Fibroblast of skin of abdomen (primary cell): ENCODE measurements at places on chromosomes 2 and 18.

DNA sequence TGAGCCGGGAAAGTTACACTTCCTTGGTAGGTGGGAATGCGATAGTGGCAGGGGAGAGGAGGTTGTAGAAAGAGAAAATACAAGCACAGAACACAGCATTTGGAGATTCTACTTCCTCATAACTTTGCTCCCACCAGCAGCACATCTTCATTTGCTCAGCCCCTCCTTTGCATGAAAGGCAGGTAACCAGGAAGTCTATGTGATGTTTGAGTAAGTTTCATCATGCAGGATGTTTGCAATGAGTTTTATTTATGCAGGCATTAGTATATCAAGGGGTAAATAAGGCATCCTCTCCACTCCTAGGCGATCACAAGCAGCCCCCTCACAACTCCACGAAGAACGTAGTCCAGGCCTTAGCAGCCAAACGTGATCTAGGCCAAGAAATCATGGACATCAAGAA, 5.0 kb downstream of the RNF152 start:
- no peak for DNase-seq

- DNase-seq, result peak; percentile 94
Measured at GRCh38 chr2:238727585-238728329, 120.1 kb upstream of the TWIST2 start.

DNA sequence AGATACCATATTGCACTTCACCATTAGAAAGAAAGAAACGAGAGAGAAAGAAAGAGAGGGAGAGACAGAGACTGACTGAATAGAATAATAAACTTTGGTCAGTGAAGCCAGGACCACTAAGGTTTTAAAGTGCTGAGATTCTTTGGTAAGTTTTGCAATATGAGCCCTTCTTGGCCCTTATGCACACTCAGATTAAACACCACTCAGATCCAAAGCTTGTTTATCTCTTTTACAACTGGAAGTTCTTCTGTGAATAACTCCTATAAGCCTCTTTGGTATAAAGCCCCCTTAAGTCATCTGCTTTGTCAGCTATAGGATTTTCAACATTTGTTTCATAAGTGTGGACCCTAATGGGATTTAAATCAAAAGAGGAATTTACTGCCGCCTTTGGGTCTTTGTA, 40.8 kb downstream of the PID1 start:
- no peak for DNase-seq

DNA sequence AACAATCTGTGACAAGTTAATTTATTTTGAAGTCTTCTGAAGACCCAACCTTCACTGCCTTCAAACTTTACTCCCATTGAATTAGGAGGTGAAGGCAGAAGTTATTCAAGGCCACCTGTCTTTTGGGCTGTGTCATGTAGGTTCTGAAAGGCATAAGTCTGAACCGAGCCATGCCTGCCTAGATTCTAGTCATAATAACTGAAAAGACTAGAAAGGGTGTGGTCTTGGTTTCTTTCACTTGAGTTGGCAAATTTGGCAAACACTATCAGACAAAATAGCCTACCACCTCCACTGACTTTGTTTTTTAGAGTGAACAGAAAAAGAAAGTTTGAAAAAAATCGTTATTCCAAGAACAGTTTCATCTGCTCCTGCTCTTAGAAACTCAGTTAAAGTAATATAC, 38.4 kb downstream of the PPM1B start:
- DNase-seq, result no peak

DNA sequence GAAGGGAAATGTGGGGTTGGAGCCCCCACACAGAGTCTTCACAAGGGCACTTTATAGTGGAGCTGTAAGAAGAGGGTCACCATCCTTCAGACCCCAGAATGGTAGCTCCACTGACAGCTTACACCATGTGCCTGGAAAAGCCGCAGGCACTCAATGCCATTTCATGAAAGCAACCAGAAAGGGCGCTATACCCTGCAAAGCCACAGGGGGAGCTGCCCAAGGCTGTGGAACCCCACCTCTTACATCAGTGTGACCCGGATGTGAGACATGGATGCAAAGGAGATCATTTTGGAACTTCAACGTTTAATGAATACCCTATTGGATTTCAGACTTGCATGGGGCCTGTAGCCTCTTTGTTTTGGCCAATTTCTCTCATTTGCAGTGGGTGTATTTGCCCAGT, 694.7 kb downstream of the CBLN2 start:
- DNase-seq, result no peak

DNA sequence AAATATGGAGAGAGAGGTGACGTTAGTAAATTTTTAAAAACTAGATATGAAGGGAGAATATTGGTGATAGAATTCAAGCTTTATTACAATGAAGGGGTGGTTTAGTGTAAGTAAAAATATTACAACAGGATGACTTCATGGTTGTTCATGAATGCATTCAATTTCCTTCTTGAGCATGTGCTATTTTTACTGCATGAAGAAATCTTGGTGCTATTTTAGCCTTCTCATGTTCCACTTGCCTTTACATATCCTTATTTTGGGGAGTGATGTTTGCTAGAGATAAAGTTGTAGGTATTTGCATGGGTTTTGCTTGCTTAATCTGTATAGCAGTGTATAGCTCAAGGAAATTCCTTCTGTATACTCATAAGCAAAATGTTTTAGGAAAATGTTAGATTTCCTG, 195.0 kb upstream of the MMADHC start:
- no peak for DNase-seq

- no peak for DNase-seq
Measured at GRCh38 chr2:2524348-2524941, 193.4 kb upstream of the MYT1L start.

DNA sequence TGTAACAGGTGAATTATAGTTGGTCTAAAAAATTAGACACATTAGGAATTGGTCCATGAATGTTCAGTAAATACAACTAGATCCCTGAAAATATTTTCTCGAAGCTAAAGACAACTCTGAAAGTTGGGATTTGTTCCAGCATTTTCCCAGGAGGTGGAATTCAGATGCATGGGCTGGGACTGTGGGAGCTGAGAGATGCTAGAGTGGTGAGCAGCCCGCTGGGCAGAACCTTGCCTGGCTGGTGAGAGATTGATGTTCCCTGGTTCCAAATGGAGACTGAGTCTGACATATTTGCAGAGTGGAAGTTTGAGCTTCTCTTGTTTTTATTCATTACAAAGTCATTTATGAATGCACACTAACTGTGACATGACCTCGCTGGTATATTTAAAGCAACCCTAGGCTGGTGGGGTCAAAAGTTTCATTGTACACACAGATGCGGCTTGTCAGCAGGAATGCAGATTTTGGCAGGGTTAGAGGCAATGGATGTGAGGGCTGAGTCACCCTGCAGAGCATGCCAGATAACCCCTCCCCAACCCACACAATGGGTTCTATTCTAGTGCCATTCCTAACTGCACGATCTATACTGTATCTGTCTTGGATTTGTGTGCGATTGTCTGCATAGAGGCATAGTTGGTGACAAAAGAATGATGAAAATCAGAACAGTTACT, 23.5 kb upstream of the TMEM178A start:
- DNase-seq, result peak; percentile 84

DNA sequence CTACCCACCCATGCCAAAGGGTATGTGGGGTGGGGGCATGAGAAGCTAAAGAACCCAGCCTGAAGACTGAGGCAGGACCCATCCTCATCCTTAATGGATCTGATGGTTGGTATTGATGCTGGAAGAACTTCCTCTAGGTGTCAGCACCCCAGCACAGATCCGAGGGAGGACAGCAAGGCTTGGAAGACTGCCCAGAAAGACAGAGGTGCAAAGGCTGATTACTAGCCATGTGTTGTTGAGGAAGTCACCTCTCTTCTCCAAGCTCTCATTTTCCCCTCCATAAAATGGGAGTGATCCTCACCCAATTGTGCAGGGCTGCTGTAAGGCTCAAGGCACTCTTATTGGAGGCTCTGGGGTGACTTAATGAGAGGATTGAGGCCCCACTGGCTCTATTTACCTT, 256.5 kb downstream of the CELF4 start:
- no peak for DNase-seq

DNA sequence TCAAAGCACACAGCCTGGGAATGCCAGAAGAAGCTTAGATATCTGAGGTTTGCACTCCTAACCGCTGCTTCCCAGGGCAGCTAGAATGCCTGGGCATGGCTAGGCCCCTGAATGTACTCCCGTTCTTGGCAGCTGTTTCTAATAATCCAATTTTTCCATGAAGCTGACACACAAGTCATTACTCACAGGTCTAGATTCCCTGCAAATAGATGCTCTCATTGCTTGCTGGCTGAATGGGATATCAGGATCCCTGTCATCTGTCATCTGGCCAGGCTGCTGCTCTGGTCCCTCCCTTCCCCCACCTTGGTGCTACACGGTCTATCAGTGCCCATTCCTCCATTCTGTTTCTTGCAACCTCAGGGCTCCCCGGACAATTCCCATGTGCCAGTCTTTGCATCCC, 40.7 kb upstream of the TEX51 start:
- DNase-seq, result peak; percentile 25

DNA sequence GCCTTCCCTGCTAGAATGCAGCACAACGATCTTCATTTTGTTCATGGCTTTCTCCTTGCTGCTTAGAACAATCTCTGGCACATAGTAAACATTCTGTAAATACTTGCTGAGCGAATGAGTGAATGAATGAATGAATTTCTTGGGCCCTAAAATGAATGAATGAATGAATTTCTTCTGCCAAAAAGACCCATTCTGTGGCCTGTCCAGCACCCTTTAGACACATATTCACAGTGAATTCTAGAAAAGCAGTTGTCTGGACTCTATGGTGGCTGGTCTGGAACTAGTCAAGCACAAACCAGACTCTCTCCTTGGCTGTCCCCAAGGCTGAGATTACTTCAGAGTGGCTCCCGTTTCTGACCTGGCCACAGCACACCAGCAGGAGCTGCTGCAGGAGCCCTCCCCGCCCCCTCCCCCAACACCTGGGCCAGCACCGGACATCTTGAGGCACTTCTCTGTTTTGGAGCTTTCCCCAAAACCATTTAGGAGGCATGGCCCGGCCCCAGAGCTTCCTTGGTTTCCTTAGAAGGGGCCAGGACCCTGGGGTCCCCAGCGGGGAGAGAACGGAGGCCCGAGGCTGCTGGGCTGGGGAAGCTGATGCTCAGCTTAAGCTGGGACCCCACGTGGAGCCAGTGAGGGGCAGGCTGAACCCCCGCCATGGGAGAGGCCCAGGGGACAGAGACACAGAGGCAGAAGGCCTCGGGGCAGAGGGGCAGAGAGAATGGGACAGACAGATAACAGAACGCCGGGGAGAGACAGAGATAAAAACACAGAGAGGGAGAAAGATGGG, 159.0 kb downstream of the ZFP36L2 start:
- DNase-seq, result no peak

GRCh38 chr2:28710545-28710944, 41.1 kb upstream of the PPP1CB start:
- DNase-seq, result no peak

- no peak for DNase-seq
Measured at GRCh38 chr2:36336321-36336720, 19.3 kb upstream of the CRIM1 start.

DNA sequence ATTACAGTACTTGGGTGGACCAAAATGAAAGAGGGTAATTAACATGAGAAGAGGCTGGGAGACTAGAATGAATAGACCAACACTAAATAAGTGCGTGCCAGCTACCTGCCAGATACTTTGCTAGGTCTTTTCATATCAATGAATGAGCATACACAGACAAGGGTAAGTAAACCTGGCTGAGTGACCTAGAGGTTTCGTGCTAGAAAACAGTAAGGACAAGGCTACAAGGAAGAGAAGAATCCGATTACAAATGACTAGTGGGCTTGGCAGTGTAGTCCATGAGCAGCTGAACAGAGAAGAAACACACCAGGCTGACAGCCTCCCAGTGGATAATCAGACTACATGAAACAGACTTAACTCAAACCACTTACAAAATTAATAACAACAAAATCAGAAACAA, 64.6 kb downstream of the THADA start:
- no peak for DNase-seq

DNA sequence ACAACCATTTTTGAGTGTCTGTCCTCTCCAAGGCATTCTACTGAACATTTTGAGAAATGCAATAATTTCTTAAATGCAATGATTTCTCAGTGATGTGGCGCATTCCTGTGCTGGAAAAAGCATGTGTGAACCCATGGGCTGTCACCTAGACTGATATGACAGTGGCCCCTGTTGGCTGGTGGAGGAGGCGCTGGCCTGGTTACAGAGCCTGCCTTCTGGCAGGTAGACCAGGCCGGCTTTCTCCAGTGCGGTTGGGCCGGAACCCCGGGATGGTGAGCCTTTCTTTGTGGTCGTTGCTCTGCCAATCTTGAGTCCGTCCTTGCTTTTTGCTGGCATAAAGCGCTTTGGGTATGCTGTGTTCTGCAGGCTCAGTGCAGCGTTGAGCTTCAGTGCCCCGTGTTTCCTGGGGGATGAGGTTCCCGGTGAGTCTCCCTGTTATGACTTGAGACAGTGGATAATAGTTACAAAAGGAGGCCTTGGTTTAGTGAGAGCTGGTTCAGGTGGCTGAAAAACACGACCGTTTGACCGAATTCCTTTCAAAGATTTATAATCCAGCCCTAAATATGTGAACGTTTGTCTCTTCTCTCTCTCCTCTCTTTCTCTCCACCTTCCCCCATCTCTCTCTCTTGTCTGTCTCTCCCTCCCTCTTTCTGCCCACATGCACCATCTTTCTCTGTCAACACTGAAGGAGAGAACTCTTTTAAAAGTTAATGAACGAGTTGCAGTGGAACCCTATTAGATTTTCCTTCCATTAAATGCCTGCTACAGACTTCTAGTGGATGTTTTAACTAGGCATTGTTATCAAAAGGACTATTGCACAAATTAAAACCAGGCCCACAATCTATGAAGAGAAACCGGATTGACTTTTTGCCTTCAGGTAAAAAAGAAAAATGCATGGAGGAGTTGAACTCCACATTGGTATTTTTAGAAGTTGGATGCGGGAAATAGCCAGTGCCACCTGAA, 34.0 kb downstream of the TSHZ1 start:
- DNase-seq, result no peak

DNA sequence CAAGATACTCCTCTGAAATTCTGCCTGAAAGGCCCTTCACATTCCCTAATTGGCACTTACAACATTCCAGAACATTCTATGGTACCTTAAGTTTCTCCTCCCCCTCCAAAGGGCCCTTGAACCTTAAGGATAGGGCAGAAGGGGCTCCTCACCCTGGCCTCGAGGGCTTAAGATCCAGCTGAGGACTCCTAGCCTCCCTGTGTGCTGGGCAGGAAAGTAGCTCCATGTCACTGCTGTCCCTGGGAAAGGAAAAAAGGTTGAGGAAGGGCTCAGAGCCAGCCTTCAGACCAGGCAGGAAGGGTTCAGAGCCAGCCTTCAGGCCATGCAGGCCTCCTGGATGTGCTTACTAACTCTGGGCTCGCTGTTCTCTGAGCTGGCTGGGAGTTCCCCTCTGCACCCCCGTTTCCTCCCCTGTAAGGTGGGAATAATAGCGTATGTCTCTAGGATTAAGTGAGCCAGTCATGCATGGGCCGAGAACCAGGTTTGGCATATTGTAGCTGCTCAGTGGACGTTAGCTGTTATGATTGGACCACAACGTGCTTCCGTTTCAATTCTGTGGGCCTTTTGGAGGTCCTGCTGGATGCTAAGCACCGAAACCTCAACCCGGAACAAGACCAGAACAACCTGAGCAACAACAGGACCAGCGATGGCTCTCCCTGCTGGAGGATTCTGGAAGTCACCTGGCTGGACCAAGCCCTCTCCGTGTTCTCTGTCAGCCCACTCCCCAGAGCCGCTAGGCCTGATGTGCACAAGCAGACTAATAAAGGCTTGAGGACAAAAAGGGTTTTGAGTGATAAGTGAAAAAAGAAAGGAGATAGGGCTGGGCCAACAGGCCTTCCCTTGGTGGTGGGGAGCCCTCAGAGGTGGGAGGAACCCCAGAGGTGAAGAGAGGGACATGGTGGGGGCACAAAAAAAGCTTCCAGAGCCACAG, 1.0 kb upstream of the B3GNT7 start:
- no peak for DNase-seq
